ENCODE measurements at places on chromosomes 7 and 10.

DNA sequence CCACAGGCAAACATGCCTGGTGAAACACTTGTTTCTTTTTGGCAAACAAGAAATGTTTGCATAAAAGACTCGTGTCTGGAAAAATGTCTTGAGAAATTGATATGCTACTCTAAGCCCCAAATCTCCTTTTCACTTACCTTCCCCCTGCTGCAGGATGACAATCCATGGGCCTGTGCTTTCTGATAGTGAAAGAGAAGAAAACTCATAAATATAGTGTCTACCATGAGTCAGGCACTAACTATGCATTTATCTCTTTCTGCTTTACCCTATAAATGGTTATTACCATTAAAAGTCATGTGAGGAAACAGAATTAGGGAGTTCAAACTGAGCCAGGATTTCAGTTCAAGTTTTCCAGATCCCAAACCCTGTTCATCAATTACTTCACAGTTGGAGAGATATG lies 6.6 kb upstream of the TARP start:
- H3K4me3 ChIP-seq = no peak overlapping the region
- H3K4me1 ChIP-seq = peaks cover 5% of the 10 kb centered on the region
- DNase-seq = no peak
- H3K27ac ChIP-seq = no peak overlapping the region
- no peaks in the 10 kb centered on the region for H3K27me3 ChIP-seq
- no peaks in the 10 kb centered on the region for H3K36me3 ChIP-seq

- no peak overlapping the region for H3K27ac ChIP-seq
- no peak overlapping the region for H3K4me3 ChIP-seq
- peaks cover 21% of the 10 kb centered on the region for H3K27me3 ChIP-seq
- DNase-seq = no peak
- no peaks in the 10 kb centered on the region for H3K36me3 ChIP-seq
Measured at GRCh38 chr10:120977897-120978296, 126.7 kb downstream of the WDR11 start.

DNA sequence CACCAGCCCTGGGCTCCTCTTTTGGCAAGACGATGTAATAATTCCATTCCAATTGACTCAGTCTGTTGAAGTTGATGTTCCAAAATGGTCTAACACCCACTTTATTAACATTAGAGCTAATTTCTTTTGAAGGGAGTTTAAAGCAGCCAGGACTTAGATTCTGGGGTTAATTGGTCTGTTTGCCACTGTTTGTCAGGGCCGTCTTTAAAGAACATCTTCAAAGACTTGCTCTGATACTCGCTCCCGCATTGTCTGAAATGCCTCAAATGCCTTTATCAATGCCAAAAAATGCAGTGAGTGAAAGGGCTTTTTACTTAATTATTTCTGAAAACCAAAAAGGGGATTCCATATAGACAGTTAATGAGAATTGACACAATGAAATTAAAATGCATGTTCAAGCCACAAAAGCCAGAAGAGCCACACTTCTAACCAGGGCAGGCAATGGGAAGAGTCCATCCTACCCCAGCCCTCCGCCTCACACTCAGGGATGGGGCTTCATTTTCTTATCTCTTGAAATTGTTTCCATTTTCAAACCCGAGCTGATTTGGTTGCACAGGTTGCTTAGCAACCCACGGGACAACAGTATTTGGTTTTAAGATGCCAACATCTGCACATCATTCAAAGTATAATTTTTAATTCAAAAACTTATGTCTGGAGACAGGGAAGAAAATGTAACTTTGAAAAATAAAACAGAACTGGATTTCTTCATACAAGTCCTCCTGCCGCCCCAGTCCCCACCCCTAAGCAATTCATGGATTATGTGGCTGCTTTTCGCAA lies 163.0 kb downstream of the FGFR2 start:
- no peak overlapping the region for H3K4me3 ChIP-seq
- no peaks in the 10 kb centered on the region for H3K36me3 ChIP-seq
- H3K27ac ChIP-seq = no peak overlapping the region

- H3K27me3 ChIP-seq = no peaks in the 10 kb centered on the region
- H3K4me3 ChIP-seq = no peak overlapping the region
- no peaks in the 10 kb centered on the region for H3K36me3 ChIP-seq
- no peak overlapping the region for H3K27ac ChIP-seq
Measured at GRCh38 chr7:85471307-85471706, 284.5 kb upstream of the SEMA3D start.

DNA sequence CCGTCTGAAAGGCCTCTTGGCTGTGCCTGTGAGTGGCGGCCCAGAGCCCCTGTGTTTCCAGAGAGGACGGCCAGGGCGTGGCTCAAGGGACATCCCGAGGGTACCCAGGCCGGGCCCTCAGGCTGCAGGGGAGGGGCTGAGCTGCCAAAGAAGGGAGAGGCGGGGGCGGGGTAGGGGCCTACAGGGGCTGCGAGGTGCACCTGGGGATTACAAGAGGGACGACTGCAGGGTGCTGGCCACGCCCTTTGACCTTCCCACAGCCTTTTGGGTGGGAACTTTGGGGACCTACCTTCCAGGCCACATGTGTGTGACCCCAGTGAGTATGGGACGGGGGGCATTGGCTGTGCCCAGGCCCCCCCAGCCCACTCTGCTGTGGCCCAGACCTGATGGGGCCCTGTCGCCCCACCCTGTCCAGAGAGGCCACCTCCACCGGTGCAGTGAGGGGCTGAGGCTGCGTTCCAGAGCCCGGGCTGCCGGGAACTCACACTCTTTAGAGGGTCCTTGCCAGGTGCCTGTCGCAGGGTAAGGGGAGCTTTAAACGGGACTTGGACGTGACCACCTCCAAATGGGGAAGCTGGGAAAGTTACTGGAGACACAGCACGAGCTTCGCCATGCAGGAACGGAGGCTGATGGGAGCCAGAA lies 19.0 kb upstream of the NKX6-2 start:
- no peaks in the 10 kb centered on the region for H3K36me3 ChIP-seq
- no peak overlapping the region for H3K4me3 ChIP-seq
- no peaks in the 10 kb centered on the region for H3K27me3 ChIP-seq
- DNase-seq = no peak
- H3K4me1 ChIP-seq = no peaks in the 10 kb centered on the region

DNA sequence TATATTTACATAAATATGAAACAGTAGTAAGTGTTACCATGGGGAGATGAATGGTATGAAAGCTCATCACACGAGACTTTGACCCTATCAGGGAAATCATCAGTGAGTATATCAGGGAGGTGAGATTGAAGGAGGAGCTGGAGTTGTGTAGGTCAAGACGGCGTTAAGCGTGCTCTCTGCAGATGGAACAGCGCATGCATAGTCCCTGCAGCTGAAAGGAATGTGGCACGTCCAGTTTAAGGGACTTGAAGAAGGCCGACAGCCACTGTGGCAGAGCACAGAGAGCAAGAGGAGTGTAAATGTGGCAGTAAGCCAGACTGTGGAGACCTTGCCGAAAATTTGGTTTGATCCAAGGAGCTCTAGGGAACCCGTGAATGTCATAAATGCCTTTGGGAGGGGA lies 38.9 kb downstream of the POU6F2 start:
- no peaks in the 10 kb centered on the region for H3K36me3 ChIP-seq
- no peaks in the 10 kb centered on the region for H3K27me3 ChIP-seq
- peaks cover 3% of the 10 kb centered on the region for H3K4me1 ChIP-seq

- H3K4me3 ChIP-seq = no peak overlapping the region
- H3K4me1 ChIP-seq = peaks cover 1% of the 10 kb centered on the region
- no peak overlapping the region for H3K27ac ChIP-seq
- no peaks in the 10 kb centered on the region for H3K27me3 ChIP-seq
- no peak for DNase-seq
- H3K36me3 ChIP-seq = no peaks in the 10 kb centered on the region
Measured at GRCh38 chr10:20596065-20596755, 300.9 kb downstream of the NEBL start.

DNA sequence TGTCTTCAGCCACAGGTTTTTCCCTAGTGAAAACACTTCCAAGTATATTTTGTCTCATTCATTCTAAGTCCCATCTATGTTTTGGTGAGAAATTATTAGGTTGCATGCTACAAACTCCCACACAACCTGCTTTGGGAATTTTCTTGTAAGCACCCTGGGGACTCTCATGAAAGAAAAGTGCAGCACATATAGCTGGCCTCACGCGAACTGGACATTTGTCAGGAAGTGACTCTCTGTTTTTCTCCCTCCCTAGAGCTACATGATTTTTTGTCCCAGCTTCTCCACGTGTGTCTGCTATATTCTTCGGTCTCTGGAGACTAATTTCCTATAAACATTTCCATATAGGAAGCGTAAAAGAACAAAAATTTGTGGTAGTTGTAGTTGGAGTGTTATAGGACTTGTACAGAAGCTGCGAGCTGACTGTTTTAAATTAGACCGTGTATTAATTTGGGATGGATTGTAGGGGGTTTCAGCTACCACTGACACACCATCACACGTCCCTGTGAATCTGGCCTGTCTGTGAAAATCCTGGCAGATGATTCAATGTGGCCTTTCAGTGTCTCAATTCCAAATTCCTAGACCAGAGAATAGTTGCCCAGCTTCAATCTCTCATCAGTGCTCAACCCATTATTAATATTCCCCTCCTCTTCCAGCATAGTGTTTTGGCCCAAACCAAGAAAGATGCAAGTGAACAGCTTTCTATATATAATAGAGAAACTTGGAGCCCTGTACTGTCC lies 40.2 kb downstream of the ARL4A start:
- H3K4me1 ChIP-seq = peaks cover 9% of the 10 kb centered on the region
- H3K27ac ChIP-seq = no peak overlapping the region
- H3K36me3 ChIP-seq = no peaks in the 10 kb centered on the region
- H3K27me3 ChIP-seq = no peaks in the 10 kb centered on the region
- H3K4me3 ChIP-seq = no peak overlapping the region
- DNase-seq = no peak

DNA sequence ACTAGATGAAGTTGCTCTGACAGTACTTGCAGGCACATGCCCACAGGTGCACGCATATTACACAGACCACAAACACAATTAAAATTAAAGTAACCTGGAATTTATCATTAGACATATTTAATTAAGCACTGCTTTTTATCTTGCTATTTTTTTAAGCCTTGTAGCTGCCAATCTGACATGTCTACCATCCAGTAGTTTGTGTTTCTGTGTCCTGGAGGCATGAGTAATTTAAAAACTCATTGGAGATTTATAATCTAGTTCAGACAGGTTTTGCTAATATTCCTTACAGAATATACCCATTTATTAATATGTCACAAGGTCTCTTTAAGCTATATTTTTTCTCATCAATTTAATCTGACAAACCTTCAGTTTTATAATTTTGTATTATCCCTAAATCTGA lies 445.0 kb upstream of the KLF6 start:
- no peaks in the 10 kb centered on the region for H3K36me3 ChIP-seq
- no peaks in the 10 kb centered on the region for H3K27me3 ChIP-seq
- H3K4me1 ChIP-seq = no peaks in the 10 kb centered on the region
- H3K27ac ChIP-seq = no peak overlapping the region

DNA sequence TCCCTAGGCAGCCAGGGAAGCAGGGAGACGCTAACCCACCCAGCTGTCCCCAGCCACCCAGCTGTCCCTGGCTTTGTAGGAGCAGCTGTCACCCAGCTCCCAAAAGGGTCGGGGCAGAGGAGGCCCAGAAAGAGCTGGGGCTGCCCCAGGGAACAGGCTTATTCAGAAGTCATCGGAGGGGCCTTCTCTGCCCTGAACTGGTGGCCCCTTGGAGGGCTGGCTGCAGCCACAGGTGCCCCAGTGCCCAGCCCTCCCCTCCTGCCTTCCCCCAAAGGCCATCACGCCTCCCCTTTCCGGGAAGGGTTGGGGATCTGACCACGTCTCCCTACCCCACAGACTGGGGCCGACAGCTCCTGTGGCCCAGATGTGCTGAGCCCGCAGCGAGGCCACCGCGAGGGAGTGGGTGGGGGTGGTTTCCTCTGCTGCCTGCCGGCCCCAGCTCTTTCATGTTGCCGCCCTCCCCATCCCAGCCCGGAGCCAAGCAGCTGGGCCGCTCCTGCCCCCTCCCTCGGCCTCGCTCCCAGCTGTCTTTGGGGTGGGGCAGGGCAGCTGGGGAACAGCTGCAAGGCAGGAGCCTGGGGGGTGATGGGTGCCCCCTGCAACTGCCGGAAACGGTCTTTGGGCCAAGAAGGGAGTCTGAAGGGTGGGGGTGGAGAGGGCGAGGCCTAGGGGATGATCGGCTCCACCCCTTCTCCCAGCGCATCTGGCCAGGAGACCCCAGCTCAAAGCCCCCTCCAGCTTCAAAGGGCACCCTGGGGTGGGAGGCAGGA lies 16.8 kb downstream of the TRIM8 start:
- no peak for DNase-seq
- H3K4me3 ChIP-seq = no peak overlapping the region
- no peak overlapping the region for H3K27ac ChIP-seq
- no peaks in the 10 kb centered on the region for H3K4me1 ChIP-seq
- H3K27me3 ChIP-seq = no peaks in the 10 kb centered on the region

- no peak overlapping the region for H3K27ac ChIP-seq
- H3K4me3 ChIP-seq = no peak overlapping the region
- no peaks in the 10 kb centered on the region for H3K27me3 ChIP-seq
- no peak for DNase-seq
- no peaks in the 10 kb centered on the region for H3K36me3 ChIP-seq
Measured at GRCh38 chr7:138359870-138360559, 100.0 kb upstream of the TRIM24 start.

GRCh38 chr7:12258074-12258473 lies 47.0 kb downstream of the TMEM106B start:
- no peaks in the 10 kb centered on the region for H3K27me3 ChIP-seq
- no peak overlapping the region for H3K4me3 ChIP-seq
- H3K27ac ChIP-seq = no peak overlapping the region

GRCh38 chr10:97640868-97641811 lies 669 bp downstream of the PI4K2A start:
- H3K4me1 ChIP-seq = no peaks in the 10 kb centered on the region
- peaks cover 10% of the 10 kb centered on the region for H3K36me3 ChIP-seq
- peak overlapping the region; percentile 61 for H3K4me3 ChIP-seq

DNA sequence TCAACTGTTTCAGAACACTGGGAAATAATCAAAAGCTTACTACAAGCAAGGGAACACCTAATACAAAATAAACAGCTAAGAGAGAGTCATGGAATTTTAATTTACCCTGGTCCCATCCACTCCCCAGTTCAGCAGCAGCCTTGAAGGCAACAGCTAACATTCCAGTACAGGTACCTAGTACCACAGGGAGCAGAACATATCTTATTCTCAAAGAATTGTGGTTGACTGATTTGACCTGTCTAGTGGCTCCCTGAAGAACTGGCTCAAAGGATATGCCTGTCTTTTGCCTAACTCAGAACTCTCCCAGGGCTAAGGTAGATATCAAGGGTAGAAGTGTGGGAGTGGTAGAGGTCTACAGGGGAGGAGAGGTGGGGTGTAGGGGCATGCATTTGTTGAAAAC lies 32.3 kb downstream of the SMURF1 start:
- no peak for DNase-seq
- no peaks in the 10 kb centered on the region for H3K27me3 ChIP-seq
- no peaks in the 10 kb centered on the region for H3K36me3 ChIP-seq
- peaks cover 12% of the 10 kb centered on the region for H3K4me1 ChIP-seq
- H3K4me3 ChIP-seq = no peak overlapping the region

GRCh38 chr10:33798754-33799153 lies 464.3 kb upstream of the NRP1 start:
- H3K27me3 ChIP-seq = no peaks in the 10 kb centered on the region
- no peak for DNase-seq
- no peak overlapping the region for H3K27ac ChIP-seq
- no peaks in the 10 kb centered on the region for H3K4me1 ChIP-seq

- H3K4me1 ChIP-seq = no peaks in the 10 kb centered on the region
- H3K36me3 ChIP-seq = no peaks in the 10 kb centered on the region
- no peak overlapping the region for H3K4me3 ChIP-seq
- H3K27ac ChIP-seq = no peak overlapping the region
Measured at GRCh38 chr7:27182861-27183681, 2.0 kb downstream of the HOXA11 start.

All from H1 (cell line).